ENCODE measurements at places on chromosomes 1 and 21.
A peak's percentile ranks its signal among the peaks of the same experiment; 100 is the strongest.

DNA sequence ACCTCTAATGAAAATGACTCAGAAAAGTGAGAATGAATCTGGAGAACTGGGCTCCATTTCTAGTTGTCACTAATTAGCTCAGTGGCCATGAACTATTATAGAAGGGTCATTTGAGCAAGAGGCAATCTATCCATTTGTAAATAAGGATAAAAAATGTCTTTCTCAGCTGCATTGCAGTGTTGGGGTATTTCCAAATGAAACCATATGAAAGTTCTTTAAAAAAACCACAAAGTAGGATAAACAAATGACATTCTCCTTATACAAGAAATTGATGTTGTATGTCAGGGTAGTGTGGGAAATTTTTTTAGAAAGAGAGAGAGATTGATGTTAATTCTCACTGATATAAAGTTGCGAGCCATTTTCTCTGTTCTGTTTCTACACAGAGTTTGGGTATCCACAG lies 26.0 kb downstream of the FMO3 start:
- no peak for DNase-seq

- DNase-seq = no peak
Measured at GRCh38 chr1:91054780-91055481, 33.1 kb upstream of the ZNF644 start.

GRCh38 chr1:53372501-53372951 lies 44.7 kb upstream of the LRP8 start:
- no peak for DNase-seq

- no peak for DNase-seq
Measured at GRCh38 chr1:176222196-176222595, 15.1 kb upstream of the COP1 start.

GRCh38 chr1:65694933-65695332 lies 97.8 kb upstream of the PDE4B start:
- DNase-seq = no peak

GRCh38 chr1:8844501-8845006 lies 27.1 kb upstream of the RERE start:
- DNase-seq = no peak

DNA sequence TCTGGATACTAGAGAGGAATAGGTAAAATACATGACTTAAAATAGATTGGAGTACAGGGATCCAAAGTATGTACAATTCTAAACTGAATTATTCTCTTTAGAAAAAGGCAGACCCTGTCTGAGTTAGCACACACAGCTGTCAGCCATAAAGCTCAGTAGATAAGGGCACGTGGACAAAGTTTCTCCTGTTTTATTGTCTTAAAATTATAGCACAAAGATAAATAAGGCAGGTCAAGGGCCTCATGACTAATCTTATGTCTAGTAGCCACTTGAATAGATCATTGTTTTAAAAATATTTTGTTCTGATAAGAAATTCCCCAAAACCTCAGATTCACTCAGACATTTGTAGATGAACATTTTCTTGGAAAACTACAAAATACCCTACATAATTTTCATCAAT lies 205.2 kb downstream of the ZP4 start:
- no peak for DNase-seq

DNA sequence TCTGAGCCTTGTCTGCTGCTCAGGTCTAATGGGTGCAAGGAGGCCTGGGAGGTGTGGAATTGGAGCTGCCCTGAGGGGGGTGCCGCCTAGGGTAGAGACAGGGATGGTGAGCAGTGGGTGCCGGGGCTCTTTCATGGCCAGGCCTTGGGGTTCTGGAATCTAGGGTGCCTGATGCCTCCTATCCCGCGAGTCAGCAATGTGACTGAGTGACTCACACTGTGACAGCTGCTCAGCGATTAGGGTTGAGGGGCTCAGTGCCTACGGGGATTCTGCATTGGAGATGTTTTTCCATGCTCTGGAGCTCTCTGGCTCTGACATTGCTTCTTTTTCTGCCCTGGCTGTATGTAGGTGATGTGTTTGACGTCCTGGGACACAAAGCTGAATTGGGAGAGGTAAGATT lies 16.8 kb downstream of the ATP8B2 start:
- no peak for DNase-seq

DNA sequence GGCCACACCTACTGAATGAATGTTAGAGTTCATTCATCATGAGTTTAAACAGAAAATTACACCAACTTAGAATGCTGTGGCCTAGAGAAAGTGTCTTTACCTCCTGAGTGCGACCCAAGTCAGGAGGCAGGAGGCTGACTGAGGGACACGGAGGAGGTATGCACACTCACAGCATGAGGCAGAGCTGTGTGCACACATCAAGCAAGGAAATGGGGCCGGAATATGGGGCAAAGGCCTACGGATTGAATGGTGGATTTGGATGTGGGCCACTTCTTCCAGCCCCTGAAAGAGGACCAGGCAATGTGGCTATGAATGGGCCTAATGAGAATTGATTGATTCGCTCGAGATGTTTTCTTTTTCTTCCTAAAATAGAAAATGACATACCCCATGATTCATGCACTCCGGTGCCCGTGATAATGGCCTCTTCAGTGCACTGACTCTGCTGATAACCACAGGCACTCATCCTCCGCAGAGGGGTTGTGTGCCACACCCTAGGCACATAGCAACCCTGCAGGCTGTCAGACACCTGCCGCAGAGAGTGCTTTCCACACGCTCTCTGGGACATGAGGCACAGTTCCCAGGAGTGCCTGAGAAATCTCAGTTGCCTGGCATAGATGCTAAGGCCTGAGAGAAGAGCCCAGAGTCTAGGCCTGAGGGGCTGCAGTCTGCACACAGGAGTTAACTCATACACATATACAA lies 155.5 kb downstream of the GLUL start:
- DNase-seq = no peak

DNA sequence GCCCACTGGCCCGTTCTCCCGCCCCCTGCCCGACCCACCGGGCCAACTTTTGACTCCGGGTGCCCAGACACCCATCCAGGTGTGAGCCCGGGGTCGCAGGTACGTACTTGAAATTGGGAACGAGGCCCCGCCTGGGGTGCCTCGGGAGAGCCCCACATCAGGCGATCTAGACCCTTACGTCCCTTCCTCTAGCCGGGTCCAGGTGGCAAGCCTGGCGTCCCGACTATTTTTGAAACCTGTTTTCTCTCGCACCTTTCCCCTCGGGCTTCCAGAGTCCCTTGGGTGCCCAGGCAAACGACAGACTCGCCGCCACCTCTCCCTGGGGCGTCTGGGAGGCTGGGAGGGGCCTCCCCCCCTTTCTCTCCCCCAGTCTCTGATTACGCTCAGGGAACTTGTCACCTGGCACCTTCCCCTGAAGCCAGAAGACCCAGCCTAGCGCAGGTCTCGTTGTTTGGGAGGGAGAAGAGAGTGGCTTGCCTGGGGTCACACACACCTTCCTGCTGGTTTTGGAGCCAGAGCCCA lies 898 bp downstream of the LDLRAP1 start:
- no peak for DNase-seq

DNA sequence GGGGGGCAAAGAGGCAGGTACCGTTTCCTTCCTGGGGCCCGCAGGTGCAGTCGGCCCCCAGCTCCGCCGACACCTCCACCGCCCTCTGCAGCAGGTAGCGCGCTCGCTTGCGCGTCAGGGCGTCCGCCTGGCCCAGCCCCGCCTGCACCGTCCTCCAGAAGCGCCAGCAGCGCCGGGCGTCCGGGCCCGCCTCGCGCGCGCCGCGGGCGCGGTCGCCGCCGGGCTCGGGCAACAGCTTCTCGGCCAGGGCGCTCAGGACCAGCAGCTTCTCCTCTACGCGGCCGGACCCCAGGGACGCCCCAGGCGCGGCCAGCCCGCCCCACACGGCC lies 863 bp downstream of the TARBP1 start:
- DNase-seq = peak; percentile 54

DNA sequence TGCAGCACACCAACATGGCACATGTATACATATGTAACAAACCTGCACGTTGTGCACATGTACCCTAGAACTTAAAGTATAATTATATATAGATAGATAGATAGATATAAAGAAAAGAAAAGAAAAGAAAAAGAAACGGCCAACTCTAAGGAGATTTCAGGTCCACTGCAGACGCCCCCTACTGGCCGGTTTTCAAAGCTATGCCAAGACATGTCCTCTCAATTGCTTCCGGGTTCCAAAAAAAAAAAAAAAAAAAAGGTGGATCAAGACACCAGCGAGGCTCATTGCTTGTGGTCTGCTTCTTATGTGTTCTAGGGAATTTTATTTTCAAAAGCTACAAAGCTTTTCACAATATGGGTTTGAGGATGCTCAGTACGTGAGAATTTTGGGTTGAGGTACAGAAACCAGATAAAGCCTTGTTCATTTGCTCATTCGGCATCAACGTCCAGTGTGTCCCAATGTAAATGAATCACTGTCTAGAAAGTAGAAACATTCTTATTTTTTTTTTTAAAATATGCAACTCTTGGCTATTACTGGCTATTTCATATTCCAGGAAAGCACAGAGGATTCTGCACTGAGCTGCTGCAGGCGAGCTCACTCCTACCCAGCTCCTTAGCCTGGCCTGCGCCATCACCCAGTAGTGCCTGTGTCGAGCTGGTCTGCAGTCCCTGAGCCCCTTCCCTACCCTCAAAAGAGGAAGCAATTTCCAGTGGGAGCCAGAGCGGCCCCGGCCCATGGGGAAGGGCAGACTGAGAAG lies 643.0 kb downstream of the KIF26B start:
- no peak for DNase-seq

DNA sequence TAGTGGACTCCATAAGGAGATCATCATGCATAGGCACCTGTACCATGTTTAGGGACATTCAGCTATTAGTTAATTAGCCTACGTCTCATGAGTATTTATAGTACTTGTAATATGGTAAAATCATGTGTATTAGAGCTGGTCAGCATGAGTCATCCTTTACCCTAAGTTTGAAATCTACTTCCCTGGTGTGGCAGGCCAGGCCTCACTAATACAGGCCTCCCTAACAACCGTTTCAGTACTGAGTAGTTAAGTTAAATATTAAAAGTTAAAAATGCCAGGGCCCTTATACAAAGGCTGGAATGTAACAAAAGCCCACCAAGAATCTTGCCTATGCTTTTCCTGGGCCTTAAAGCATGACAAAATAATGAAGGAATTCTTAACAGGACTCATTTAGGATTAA lies 356.3 kb upstream of the DPYD start:
- DNase-seq = no peak

GRCh38 chr1:237861944-237862343 lies 28.8 kb downstream of the ZP4 start:
- DNase-seq = no peak

DNA sequence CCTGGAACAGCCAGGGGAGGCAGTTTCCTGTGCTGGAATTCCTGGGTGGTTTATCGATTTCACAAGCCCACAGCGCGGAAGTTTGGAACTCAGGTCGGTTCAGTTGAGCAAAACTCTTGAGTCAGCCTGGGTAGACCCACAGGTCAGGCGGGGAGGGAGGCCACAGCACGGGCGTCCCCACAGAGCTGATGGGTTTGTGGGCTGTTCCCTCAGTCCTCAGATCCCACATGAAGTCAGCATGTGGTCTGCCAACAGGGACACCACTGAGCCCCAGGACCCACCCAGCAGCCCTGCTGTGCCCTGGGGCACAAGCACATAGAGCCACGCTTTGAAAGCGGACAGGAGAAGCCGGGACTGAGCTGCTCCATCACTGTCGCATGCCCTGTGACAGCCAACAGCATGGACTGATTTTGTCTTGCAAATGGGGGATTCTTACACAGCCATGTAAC lies 17.4 kb downstream of the BMP8A start:
- DNase-seq = no peak

- no peak for DNase-seq
Measured at GRCh38 chr1:77514921-77515776, 167.3 kb downstream of the ZZZ3 start.

GRCh38 chr1:196678510-196678884 lies 26.7 kb downstream of the CFH start:
- no peak for DNase-seq

DNA sequence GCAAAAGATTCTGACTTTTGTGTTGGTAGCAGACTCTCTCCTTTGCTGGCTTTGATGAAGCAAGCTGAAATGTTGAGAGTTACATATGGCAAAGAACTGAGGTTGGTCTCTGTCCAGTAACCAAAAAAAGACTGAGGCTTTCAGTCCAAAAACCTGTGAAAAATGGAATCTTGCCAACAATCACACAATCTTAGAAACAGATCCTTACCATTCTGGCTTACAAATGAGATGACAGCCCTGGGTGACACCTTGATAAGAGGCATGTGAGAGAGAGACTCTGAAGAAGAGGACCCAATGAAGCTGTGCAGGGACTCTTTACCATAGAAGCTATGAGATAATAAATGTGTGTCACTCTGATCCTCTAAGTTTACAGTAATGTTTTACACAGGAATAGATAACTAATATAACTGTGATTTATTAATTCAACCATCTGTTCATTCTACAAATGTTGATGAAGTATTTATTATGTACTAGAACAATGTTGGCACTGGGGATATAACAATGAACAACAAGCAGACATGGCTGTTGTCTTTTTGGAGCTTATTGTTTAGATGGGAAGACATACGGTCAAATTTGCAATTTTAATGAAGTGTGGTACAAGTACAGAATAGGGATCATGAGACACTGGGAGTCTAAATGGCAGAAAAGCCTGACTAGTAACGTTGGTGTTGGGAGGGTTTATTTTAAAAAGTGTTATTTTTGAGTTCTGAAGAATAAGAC lies 251.0 kb downstream of the OLFM3 start:
- DNase-seq = no peak

GRCh38 chr21:24153137-24153536 lies 1454.1 kb downstream of the MRPL39 start:
- DNase-seq = no peak

- no peak for DNase-seq
Measured at GRCh38 chr1:243271996-243272395, 16.2 kb downstream of the SDCCAG8 start.

DNA sequence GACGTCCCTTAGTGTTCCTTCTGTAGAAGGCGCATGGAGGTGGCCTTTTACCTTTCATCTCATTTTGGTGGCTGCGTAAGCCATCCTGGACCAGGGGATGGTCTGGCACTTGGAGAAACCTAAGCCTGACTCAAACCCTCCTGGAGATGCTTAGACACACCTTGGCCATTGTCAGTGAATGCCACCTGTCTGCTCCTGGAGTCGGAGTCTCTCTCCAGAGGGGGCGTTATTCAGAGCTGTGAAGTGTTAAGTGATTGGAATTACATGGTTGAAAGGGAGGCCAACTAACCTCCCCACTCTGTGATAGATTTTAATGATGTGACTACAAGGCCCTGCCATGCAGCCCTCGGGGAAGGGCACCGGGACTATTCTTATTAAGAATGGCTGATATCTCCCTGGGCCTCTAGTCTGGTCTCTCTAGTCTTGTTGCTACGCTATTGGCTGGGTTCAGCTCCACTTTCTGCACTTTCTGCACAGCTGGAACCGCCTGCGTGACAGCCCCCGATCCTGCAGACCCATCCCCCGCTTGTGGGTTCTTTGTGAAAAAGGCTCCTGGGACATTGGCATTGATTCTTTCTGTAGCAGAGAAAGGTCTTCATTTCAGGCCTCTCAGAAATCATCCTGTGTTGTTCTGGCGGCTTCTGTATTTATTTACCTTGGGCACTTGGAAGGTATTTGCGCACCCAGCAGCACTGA lies 4.2 kb downstream of the RASSF5 start:
- no peak for DNase-seq

GRCh38 chr1:28058168-28058567 lies 30.2 kb downstream of the EYA3 start:
- DNase-seq = no peak

- no peak for DNase-seq
Measured at GRCh38 chr1:63967901-63968300, 194.1 kb downstream of the ROR1 start.

Data from T follicular helper cell (primary cell).